ENCODE measurements at places on chromosomes 13 and 19. TPM values are rescaled to one million over a fixed set of nuclear protein-coding genes. Genes with fewer than 3 reads are reported as not detected.
A peak's percentile ranks its signal among the peaks of the same experiment; 100 is the strongest.

Gene KLK8
- not detected for total RNA-seq

GRCh38 chr19:38388349-38389100 lies at the start of gene SPRED3:
TSS of gene SPRED3 (plus strand) at chr19:38388697. CDS start at chr19:38390303, 1,606 bp downstream.
- peak; percentile 51 for DNase-seq

Gene OVOL3
- total RNA-seq = not detected

DNA sequence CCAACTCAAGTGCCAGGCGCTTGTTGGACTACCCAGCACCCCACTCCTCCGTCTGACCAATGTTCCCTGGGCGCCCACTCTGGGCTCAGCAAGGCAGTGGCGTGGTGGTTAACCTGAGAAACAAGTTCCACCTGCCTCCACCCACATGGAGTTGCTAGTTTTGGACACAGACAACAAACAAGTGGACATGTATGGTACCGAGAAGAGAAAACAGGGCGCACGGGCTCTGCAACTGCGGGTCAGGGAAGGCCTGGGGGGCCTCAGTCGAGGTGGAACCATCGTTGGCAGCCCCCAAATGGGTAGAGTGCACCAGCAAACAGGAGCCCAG lies 2.5 kb downstream of the MIER2 start:
- no peak for DNase-seq

- no peak for DNase-seq
Measured at GRCh38 chr19:2282062-2282861, at the start of gene PEAK3. TSS of gene PEAK3 (minus strand) at chr19:2282175. CDS start at chr19:2280931, 1,244 bp downstream.

- no peak for DNase-seq
Measured at GRCh38 chr13:44237276-44237767, 136.3 kb upstream of the SERP2 start.

Gene INTS6
- total RNA-seq = 48.8 TPM

Gene PRTN3
- total RNA-seq = not detected

Gene PLVAP
- 0.42 TPM for total RNA-seq

DNA sequence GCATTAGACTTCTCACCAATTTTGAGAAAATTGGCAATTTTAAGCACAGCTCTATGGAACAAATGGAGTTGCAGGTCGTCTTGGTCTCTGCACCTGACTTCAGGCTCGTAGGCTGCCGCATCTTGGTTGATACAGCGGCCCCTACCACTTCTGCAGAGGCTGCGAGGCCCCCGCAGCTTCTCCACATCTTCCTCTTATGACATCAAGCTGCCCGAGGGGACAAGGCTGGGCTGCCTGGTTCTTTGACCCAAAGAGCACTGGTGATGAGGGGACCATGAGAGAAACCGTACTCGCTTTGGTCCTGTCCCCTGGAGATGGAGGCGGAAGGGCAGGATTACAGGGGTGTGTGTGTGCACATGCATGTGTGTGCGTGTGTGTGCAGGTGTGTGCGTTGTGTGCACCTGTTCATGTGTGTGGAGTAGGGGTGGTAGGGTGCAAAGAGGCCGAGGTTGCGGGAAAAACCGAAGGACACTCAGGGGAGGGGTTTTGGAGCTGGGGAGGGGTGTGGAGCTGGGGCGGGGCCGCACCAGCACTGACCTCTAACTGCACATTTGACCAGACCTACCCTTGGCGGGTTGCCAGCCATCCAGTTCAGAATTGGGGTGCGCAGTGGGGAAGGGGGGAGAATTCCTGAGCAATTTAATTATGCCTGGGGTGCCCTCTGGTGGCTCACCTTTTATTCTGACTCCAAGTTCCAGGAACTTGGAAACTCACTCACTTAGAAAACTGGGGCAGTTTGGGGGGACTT lies 65.1 kb upstream of the ARHGEF7 start:
- no peak for DNase-seq

- no peak for DNase-seq
Measured at GRCh38 chr19:46344363-46344762, 2.5 kb upstream of the PPP5C start.

Gene LIM2
- not detected for total RNA-seq

GRCh38 chr19:12095111-12095790 lies 30.7 kb downstream of the ZNF844 start:
- DNase-seq = no peak

Gene GGACT
- 3.7 TPM for total RNA-seq

Gene SPRED3
- 13.0 TPM for total RNA-seq

Gene ZNF66
- 30.6 TPM for total RNA-seq

Measured in progenitor cell of endocrine pancreas (in vitro differentiated cells).